ENCODE measurements at places on chromosomes 12 and 14. TPM values are rescaled to one million over a fixed set of nuclear protein-coding genes. Genes with fewer than 3 reads are reported as not detected.

The MYF5 gene
- total RNA-seq: 31.1 TPM

The FAR2 gene
- 10.2 TPM for total RNA-seq

The SMCO2 gene
- not detected for total RNA-seq

The CLEC1B gene
- total RNA-seq: 0.13 TPM

The MYO1H gene
- not detected for total RNA-seq

The LIN52 gene
- 7.9 TPM for total RNA-seq

The CREBL2 gene
- 11.6 TPM for total RNA-seq

The HSPB8 gene
- total RNA-seq: 125 TPM

The DNAJC22 gene
- total RNA-seq: 0.04 TPM

The SCNN1A gene
- total RNA-seq: not detected

The ERG28 gene
- total RNA-seq: 4.5 TPM

The RNF41 gene
- total RNA-seq: 47.5 TPM

The CCDC196 gene
- total RNA-seq: not detected

The CD9 gene
- total RNA-seq: 60.7 TPM

The PMCH gene
- not detected for total RNA-seq

The PFKM gene
- 247 TPM for total RNA-seq

The LALBA gene
- total RNA-seq: not detected

The C12orf60 gene
- total RNA-seq: 1.4 TPM

The KRT85 gene
- total RNA-seq: not detected

The MYRFL gene
- total RNA-seq: 0.35 TPM

The FGD4 gene
- total RNA-seq: 35.4 TPM

The WNT5B gene
- 38.8 TPM for total RNA-seq

The AMN gene
- 0.58 TPM for total RNA-seq

The LRP1 gene
- 82.7 TPM for total RNA-seq

The TAS2R20 gene
- 2.5 TPM for total RNA-seq

The CRACR2A gene
- total RNA-seq: 1.3 TPM

The SOAT2 gene
- 0.04 TPM for total RNA-seq

The ATG2B gene
- total RNA-seq: 17.8 TPM

The KCNA1 gene
- total RNA-seq: 4.0 TPM

The TNFAIP2 gene
- total RNA-seq: 46.3 TPM

The CD27 gene
- total RNA-seq: 0.27 TPM

The DYRK2 gene
- 35.6 TPM for total RNA-seq

The BCL11B gene
- total RNA-seq: 1.2 TPM

The CFAP54 gene
- 0.35 TPM for total RNA-seq

The PPP4R4 gene
- total RNA-seq: 0.09 TPM

The LRTM2 gene
- 0.58 TPM for total RNA-seq

The TMEM132D gene
- 0.44 TPM for total RNA-seq

The GDF3 gene
- not detected for total RNA-seq

The GRIP1 gene
- total RNA-seq: 2.2 TPM

The ANGEL1 gene
- total RNA-seq: 8.5 TPM

The CLEC4A gene
- 2.5 TPM for total RNA-seq

The SLC25A47 gene
- total RNA-seq: 0.09 TPM

The CLEC7A gene
- total RNA-seq: 1.2 TPM
